ENCODE measurements at places on chromosomes 6 and 20.

- no peak for DNase-seq
Observed at GRCh38 chr20:10022625-10023024, 12.2 kb upstream of the ANKEF1 start.

DNA sequence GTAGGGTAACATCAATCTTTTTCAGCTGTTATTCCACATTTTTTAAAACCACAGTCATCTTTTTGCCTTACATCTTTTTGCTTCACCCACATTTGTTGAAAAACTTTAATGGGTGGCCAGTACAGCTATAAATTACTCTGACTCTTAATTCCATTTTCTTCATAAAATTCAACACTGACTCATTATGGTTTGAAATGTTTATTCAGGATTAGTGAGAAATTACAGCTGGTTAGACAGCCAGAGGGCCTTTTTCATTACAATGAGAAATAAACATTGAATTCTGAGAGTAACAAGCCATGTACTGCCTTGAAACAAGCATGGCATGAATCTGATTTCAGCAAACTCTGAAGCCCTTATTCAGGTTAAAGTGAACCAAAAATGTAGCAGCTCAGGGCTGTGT lies 19.5 kb downstream of the NDUFAF4 start:
- no peak for DNase-seq

- no peak for DNase-seq
Observed at GRCh38 chr20:1323830-1324597, 4.9 kb downstream of the SDCBP2 start.

DNA sequence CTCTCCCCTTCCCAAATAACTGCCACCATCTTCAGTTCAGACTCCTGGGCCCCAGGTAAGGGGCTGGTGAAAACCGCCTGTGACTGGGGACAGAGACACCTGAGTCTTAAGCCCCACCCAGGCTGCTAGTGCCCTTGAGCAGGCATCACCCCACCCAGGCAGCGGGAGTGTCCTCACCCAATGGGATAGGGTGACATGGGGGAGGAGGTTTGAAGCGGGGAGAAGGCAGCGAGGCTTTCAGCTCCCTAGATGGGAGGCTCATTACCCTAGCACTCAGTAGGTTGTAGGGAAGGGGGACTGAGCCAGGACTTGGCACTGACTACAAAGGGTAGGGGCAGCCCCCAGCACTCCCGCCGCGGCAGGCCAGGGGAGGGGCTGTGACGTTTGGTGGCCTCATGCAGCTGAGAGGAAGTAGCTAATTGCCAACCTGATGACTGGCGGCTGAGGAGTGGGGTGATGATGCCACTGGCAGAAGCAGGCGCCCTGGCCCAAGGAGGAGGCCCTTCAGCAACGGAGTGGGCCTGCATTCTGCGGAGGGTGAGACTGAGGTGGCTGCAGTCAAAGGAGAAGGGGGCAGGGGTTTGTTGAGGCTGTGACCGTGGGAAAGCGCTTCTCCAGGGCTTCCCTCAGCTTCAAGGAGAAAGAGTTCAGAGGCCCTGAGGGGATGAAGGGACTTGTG lies 126.9 kb downstream of the MRPL14 start:
- DNase-seq: no peak

GRCh38 chr20:10665027-10665561 lies 8.7 kb downstream of the JAG1 start:
- DNase-seq: peak; percentile 26

- no peak for DNase-seq
Observed at GRCh38 chr20:60087563-60088105, 129.4 kb downstream of the CDH26 start.

GRCh38 chr20:19211252-19211651 lies 1.2 kb upstream of the SLC24A3 start:
- DNase-seq: no peak

DNA sequence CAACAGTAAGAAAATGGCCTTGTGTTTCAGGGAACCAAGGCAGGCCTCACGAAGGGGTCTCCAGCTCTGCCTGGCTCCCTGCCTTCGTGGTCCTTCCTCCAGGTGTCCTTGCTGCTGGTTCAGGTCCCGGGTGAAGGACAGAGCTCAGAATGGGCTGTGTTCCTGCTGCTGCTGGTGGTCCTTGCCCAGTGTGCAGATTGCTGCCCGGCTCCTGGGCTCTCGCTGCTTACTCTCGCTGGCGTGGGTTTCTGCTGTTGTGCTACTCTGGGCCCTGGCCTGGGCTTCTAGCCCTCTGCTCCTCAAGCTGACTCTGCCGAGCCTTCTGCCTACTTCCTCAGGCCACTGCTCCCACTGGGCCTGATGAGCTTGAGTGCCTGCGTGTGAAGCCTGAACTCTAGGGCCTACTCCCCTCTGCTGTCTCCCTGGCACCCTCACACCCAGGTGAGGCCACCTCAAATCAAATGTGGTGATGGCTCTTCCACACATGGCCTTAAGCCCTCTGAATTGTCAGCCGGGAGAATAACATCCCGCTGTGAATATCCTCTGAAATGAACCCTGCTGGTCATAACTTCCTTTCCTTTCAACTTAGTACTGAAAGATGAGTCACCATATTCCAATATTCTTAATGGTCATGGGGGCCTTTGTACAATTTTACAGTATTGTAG lies 171.6 kb downstream of the FOXC1 start:
- DNase-seq: no peak

DNA sequence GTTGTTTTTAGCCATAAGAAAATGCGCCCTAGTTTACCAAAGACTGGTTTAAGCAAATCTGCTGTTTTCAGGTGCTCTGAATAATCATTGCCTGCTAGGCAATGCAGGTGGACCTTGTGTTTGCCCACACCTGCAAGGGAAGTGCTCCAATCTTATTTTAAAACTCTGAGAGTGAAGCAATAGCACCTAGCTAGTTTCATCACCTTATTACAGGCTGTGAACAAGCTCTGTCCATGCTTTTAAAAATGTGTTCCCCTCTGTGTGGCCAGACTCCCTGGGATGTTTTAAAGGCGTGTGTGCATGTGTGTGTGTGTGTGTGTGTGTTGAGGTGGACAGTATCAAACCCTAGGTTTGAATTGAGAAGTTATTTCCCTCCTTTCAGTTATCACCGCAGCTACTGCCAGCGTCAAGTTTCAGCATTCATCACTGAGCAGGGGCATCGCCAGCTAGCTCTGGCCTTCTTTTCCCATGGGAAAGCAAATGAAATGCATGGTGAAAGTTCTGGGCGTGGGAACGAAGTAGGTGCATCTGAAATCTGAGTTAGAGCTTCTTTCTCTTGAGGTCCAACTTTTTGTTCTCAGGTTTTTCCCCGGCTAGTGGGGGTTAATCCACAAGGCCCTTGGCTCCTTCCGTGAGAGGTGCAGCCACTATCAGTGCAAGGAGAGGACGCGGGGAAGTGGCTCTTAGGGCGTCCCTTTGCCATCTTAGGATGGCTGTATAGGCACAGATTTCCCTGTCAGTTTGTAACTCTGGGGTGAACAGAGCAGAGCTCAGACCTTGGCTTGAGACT lies 30.8 kb downstream of the DUSP22 start:
- no peak for DNase-seq

DNA sequence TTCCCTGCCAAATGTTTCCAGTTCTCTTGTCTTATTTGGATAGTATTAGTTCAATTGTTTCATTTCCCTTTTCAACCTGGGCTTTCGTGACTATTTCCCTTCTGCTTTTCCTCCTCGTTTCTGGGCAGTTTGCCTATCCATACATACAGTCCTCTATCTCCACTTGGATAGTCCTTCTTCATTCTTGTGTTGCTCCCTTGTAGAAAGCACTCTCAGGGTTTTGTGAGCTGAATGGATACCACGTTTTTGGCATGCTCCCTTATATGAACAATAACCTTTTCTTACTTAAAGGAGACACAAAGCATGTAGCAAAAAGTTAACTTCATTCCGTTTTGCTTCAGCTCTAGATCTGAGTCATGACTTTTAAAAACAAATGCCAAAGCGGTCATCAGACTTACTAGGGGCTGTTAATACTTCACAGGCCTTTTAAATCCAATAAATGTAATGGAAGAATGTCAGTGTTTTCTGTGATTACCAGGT lies 16.6 kb downstream of the CRYBG1 start:
- peak; percentile 43 for DNase-seq

GRCh38 chr20:39967806-39968205 lies 721.2 kb downstream of the MAFB start:
- DNase-seq: no peak

DNA sequence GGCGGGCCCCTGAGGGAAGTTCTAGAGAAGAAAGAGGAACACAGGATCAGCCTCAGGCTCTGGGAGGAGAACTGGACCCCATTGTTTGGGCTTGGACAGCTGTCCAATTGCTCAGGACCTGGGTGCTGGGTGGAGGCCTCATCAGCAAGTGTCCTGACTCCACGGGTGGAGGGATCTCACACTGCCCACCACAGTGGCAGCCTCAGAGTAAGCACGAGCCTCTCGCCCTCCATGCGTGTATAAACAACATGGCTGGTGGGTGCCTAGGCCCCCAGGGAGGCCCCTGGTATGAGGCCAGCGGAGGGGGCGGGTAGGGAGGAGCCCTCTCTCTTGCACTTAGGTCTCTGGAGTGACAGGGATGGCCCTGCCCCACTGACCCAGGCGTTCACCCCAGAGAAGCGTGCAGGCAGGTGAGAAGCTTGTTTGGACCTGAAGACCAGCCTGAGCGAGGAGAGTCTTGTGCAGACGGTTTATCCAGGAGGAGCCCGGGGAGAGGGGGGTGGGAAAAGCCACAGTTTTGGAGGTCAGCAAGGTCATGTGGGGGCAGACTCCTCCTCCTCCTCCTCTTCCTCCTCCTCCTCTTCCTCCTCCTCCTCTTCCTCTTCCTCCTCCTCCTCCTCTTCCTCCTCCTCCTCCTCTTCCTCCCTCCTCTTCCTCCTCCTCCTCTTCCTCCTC lies 41.9 kb upstream of the BHLHE23 start:
- DNase-seq: no peak

DNA sequence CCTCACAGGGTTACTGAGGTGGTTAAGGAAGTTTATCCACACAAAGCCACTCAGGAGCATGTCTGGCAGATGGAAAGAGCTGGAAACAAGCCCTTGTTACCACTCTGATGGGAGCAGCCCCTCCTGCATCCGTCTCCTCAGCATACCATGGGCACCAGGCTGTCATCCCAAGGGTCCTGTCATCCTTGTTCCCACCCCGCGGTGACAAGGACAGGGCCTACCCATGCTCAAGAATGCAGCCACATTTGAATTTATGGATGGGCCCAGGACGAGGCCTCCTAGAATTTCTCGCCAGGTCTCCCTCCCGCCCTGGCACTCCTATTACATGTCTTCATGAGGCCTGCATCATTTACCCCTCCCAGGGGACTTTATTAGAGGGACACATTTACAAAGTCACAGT lies 60.0 kb downstream of the NPEPL1 start:
- DNase-seq: no peak

GRCh38 chr20:52312132-52312729 lies 120.7 kb upstream of the ZFP64 start:
- DNase-seq: peak; percentile 4

DNA sequence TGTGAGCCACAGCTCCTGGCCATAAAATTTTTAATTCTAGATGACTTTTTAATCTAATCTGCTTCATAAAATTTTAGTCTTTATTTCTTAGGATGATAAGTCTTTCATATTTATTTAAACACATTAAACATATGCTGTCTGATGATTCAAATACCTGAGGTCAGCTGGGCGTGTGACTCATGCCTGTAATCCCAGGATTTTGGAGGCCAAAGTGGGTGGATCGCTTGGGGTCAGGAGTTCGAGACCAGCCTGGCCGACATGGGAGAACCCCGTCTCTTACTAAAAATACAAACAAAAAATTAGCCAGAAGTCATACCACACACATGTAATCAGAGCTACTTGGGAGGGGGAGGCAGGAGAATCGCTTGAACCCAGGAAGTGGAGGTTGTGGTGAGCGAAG lies 53.1 kb downstream of the RBM24 start:
- DNase-seq: no peak

GRCh38 chr6:32692019-32692418 lies 25.6 kb upstream of the HLA-DQB1 start:
- DNase-seq: peak; percentile 66

- DNase-seq: no peak
Observed at GRCh38 chr20:47127999-47128398, 228.5 kb downstream of the ZMYND8 start.

DNA sequence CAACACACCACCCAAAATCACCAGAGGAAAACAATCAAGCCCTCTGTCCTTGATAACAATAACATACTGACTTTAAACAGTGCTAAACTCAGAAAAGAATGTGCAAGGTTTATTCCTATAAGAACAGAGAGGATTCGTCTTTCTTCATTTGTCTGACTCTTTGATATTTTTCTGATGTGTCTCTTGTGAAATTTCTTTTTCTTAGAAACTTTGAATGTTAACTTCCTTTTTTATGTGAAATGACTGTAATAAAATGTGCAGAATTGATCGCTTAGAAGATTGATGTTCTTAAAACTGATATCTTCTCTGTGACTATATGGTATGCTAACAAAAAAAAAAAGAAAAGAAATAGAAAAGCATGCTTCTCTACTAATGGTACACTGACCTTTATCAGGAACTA lies 947.4 kb upstream of the CITED2 start:
- DNase-seq: no peak

DNA sequence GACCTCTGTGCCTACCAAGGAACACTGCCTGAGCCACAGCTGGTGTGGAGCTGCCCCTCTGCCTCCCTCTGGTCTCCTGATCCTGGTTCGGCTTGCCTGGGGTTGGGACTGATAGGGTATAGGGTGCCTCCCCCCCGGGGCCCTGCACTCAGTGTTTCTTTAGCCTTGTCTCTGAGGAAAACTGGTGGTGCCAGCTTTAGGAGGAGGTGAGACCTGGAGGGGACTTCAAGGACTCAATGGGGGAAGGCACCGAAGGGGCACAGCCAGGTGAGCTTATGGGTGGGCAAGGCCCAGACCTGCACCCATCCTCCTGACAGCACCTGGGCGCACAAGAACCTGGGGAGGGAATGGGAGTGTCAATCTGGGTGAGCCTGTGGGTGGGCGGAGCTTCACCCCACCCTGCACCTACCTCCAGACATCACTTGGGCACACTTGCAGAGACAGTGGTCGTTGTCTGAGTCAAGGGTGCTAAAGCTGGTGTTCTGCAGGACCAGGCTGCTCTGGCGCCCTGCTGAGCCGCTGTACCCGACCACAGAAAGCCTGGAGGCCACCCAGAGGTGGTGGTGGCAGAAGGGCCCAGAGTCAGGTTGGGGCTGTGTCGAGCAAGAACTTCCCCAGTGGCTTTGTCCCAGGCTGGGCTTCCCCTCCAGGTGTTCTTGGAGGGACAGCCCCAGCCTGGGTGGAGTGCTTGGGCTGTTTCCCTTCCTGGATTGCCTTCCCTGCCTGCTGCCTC lies 40.5 kb downstream of the FAM110A start:
- no peak for DNase-seq

- DNase-seq: no peak
Observed at GRCh38 chr20:30168025-30168799, 1089.3 kb upstream of the DEFB115 start.

GRCh38 chr6:43436577-43437282 lies 9.4 kb downstream of the ABCC10 start:
- DNase-seq: no peak

DNA sequence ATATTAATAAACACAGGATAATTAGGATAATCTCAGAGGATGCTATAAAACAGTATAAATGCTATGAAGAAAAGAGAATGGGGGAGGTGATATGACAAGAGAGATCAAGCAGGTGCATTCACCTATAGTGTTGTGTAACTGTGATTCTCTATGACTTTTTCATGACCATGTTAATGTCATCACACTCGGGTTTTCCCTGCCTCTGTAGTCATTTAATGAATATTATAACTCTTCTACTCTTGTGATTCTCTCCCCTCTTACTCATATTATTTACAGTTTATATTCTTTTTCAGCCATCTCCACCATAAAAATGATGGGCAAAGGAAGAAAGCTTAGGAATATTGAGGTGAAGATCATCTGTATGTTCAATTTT lies 106.9 kb upstream of the SGK1 start:
- DNase-seq: no peak

Measured in kidney glomerular epithelial cell (primary cell).